Stimulated activated CD4-positive, alpha-beta T cell treated with anti-CD3 and anti-CD28 coated beads, Interleukin-12 subunit alpha, Interleukin-12 subunit beta, amount 100 ng/mL, for 24 hours (primary cell): ENCODE measurements at places on chromosomes 6 and 20.
A peak's percentile ranks its signal among the peaks of the same experiment; 100 is the strongest.

- DNase-seq, result peak; percentile 83
These were observed 66.5 kb upstream of the IER3 start for GRCh38 chr6:30810813-30811339.

DNA sequence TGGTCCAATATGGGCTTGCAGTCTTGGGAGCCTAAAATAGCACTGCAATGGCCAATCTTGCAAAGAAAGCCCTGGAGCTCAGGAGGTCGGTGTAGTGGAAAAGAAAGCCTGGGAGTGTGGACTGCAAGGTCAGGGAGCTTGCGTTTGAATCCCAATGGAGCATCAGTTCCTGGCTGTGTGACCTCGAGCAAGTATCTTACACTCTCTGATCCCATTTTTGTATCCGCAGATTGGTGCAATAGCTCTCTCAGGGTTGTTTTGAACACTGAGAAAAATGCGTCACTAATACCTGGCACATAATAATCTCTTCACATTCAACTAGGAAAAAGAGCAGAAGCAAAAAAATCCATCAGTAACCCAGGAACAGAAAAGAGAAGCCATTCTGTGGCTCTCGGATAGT is 7.3 kb downstream of the PMEPA1 start:
- DNase-seq, result no peak

- no peak for DNase-seq
These were observed 77.3 kb downstream of the EPHA7 start for GRCh38 chr6:93341900-93342613.

- no peak for DNase-seq
These were observed 222.7 kb upstream of the FOXA2 start for GRCh38 chr20:22807045-22807444.

GRCh38 chr6:52538901-52539354 is 37.9 kb downstream of the TRAM2 start:
- no peak for DNase-seq

GRCh38 chr6:116136373-116136772 is 10.4 kb upstream of the COL10A1 start:
- no peak for DNase-seq

DNA sequence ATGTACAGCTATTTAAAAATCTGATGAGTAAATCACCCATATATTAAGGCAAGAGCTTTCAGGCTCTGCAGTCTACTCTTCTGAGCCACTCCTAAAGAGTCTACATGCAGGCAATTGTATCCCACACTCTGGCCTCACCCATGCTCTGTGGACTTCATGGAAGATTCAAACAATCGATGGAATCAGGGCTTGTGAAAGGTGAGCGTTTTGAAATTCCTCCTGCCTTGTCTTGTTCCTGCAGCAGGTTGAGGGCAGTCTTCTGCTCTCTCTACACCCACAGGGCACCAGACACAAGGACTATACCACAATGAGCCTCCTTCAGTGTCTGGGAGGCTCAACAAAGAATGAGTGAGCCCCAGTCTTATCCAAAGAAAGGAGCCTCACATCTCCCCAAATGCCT is 51.1 kb downstream of the TBC1D7 start:
- no peak for DNase-seq

GRCh38 chr6:30100585-30101443 is 12.1 kb downstream of the TRIM31 start:
- no peak for DNase-seq
